ENCODE measurements at places on chromosomes 12 and 14. TPM values are rescaled to one million over a fixed set of nuclear protein-coding genes. Genes with fewer than 3 reads are reported as not detected.

SLC25A21 gene
- total RNA-seq, result 2.3 TPM

LPCAT3 gene
- total RNA-seq, result 30.6 TPM

GPR135 gene
- total RNA-seq, result 0.70 TPM

KTN1 gene
- 110 TPM for total RNA-seq

SERPINA6 gene
- total RNA-seq, result 0.80 TPM

AKAP3 gene
- total RNA-seq, result 1.2 TPM

KLRF1 gene
- total RNA-seq, result not detected

RSRC2 gene
- 54.8 TPM for total RNA-seq

LRP1-AS gene
- total RNA-seq, result not detected

SLC10A1 gene
- not detected for total RNA-seq

ZFHX2 gene
- total RNA-seq, result 1.5 TPM

TMEM132C gene
- total RNA-seq, result not detected

POTEM gene
- total RNA-seq, result not detected

LALBA gene
- not detected for total RNA-seq

IFT81 gene
- 17.6 TPM for total RNA-seq

PKP2 gene
- 3.6 TPM for total RNA-seq

RFX4 gene
- total RNA-seq, result not detected

EMP1 gene
- 156 TPM for total RNA-seq

TBC1D30 gene
- total RNA-seq, result 2.1 TPM

KERA gene
- total RNA-seq, result not detected

STXBP6 gene
- total RNA-seq, result 2.0 TPM

ITGA7 gene
- 2.2 TPM for total RNA-seq

ORMDL2 gene
- total RNA-seq, result 77.5 TPM

Data from A549 treated with ZK216348 at 1 μM for 4 hours (cell line).